ENCODE measurements at places on chromosomes 16 and 17.

DNA sequence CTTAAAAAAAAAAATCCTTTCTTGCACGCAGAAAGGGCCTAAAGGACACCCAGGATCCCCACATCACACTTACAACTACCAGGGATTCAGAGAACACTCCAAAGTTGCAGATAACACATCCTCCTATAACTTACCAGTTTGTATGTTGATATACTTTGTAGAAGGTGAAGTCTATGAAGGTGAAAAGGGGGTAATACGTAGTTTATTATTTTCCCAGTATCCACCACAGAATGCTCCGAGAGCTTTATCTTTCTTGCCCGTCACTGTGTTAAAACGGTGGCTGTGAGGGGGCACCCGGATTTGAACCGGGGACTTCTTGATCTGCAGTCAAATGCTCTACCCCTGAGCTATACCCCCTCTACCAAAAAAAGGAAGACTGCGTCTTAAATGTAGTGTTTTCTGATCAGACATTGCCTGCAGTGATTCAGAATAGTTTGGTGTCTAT, 7.9 kb upstream of the RPL23 start:
- DNase-seq: no peak

DNA sequence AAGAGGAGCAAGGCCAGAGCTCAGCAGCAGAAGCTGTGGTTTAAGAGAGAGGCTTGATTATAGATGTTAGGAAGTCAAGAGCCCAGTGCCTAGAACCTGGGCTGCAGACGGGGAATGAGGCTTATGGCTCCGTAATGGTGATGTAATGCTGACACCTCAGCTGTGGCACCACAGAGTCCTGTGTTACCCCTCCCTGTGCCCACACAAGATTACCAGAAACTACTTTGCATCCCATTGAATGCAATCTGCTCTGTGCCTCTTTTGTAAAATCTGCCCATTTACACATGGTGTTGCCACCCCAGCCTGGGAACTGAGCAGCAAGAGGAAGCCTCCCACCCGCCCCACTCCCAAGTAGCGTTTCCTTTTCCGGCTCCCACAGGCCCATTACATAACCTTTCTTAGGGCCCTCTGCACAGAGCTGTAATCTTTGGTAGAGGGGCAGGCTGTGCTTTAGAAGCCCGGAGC, 57.0 kb downstream of the PITPNC1 start:
- DNase-seq: no peak

GRCh38 chr16:14668556-14669223, 25.4 kb downstream of the PLA2G10 start:
- DNase-seq: no peak

- no peak for DNase-seq
These were observed 30.7 kb upstream of the CDRT4 start for GRCh38 chr17:15498107-15498506.

GRCh38 chr16:10949424-10949970, 5.1 kb downstream of the CLEC16A start:
- DNase-seq: no peak

DNA sequence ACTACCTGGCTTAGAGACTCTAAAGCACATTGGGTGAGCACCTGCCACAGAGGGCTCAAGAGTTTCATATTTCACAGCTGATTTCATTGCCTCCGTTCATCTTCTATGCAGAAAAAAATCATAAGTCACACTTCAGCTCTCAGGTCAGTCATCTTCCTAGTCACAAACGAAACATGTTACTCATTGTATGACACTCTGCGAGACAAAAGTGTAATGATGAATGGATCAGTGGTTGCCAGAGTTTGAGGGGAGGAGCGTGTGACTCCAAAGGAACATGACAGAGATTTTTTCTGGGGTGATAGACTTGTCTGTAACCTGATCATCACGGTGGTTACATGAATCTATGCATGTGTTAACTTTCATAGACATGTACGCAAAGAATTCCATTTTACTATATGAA, 195.2 kb upstream of the CNTNAP4 start:
- DNase-seq: no peak

DNA sequence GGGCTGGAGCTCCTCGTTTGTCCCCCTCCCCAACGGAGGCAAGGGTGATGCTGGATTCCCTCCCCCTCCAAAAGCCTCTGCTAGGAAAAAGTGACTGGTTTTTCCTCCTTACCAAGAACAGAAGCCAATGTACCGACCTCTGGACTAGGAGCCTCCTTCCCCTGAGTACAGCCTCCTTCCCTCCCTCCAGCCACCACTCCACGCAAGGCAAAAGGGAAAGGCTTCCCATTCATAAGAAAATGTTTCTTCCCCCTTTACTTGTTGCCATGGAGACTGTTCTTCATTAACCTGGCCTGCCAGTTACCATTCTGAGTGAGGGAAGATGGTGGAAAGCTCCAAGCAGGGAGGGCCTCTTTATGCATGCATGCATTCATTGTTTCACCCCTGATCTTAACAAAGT, 4.3 kb upstream of the PIMREG start:
- no peak for DNase-seq

DNA sequence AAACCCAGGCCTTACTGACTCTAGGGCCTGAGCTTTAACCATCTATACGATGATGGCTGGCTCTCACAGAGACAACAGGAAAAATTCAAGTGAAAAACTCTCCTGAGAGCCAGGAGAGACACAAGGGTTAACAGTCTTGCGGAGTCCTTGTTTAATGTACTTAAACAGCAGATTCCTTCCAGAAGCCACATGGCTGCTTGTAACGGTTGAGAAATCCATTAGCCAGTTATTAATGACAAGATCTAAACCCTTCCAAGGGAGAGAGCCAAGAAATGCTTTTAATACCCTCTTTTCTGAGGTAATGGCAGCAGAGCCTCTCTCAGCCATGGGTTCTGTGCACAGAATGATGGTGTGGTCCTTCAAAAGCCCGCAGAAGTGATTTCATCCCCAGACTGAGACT, 5.2 kb upstream of the ALDOA start:
- DNase-seq: no peak

DNA sequence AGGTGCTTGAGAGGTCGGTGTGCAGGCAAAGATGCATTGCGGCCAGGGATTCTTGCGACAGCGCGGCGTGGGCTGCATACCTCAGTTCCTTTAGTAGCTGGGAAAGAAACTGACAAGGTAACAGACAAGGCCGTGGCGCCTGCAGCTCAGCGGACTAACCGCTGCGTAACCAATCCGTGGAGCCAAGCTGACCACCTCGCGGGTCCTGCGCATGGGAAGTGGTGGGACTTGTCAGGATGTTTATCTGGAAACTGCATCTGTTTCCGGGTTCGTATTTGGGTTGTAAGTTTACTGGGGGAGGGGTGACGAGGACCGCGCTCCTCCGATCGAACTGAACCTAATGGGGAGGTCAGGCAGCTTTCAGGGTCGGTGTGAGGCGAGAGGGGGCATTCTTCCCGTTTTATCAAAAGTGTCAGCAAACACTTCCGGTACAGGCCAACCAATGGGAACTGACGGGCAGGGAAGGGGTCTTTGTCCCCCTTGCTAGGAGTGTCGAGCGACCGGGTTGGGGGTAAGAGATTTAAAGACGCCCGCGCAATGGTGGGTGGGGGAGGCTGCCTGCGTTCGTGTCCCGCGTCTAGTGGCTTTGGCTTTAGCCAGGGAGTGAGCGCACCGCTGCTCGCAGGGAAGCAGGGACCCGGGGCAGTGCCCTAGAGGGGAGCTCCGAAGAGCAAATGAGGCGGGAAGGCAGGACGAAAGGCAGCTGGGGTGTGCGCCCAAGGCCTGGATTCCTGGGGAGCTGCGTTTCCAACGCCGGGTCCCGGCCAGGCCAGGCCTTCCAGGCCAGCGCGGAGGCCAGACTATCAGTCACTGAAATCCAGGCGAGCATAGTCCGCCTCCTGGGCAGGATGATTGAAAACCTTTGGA, 7.0 kb downstream of the IRX6 start:
- DNase-seq: no peak

DNA sequence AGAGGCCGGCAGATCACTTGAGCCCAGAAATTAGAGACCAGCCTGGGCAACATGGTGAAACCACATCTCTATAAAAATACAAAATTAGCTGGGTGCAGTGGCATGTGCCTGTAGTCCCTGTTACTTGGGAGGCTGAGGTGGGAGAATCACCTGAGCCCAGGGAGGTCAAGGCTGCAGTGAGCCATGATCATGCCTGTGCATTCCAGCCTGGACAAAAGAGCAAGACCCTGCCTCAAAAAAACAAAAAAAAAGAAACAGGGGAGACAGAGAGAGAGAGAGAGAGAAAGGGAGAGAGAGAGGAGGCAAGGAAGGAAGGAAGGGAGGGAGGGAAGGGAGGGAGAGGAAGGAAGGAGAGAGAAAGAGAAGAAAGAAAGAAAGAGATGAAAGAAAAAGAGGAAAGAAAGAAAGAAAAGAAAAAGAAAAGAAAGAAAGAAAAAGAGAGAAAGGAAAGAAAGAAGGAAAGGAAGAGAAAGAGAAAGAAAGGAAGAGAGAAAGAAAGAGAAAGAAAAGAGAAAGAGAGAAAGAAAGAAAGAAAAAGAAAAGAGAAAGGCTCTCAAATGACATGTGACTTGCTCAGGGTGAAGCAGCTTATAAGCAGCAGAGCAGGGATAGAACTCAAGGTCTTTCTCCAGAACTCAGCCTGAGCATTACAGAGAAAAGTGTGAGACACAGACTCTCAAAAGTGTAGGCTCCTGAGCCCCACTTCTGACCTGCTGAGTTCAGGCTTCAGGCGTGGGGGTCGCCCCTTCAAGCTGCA, 15.5 kb downstream of the CX3CL1 start:
- DNase-seq: no peak

GRCh38 chr17:38906460-38907228, 18.8 kb upstream of the LASP1NB start:
- no peak for DNase-seq

DNA sequence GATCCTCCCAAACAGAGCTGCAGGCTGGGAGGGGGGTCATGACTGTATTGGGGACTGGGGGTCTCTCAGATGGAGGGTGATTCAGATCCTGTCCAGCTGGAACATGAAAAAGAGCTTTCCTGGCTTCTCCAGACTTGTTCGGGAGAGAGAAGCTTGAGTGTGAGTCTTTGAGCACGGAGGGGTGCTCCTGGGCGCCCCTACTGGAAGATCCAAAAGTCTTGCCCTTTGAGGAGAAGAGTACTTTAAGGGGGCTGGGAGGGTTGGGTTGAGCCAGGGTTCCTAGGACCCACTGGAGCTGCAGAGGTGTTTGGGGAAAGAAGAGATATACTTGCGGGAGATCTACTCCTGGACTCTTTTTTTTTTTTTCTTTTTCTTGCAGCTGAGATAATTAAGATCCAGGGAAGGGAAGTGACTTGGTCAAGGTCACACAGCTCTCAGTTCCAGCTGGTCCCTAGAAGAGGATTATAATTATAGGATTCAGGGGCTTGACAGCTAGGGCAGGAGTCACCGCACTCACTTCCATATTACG, 8.4 kb downstream of the RARA start:
- no peak for DNase-seq

DNA sequence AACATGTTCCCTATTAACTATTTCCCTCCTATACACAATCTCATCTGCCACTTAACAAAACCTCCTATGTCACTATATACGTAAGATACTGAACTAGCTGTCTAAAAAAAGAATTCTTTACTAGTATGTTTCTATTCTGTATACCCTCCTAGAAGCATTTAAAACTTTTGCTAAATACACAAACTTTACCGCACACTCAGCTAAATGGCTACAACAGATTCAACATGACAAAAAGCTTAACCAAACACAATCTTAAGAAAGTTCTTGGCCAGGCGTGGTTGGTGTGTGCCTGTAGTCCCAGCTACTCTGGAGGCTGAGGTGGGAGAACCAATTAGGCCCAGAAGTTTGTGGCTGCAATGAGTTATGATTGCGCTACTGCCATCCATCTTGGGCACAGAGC, 20.0 kb downstream of the MED13 start:
- no peak for DNase-seq

DNA sequence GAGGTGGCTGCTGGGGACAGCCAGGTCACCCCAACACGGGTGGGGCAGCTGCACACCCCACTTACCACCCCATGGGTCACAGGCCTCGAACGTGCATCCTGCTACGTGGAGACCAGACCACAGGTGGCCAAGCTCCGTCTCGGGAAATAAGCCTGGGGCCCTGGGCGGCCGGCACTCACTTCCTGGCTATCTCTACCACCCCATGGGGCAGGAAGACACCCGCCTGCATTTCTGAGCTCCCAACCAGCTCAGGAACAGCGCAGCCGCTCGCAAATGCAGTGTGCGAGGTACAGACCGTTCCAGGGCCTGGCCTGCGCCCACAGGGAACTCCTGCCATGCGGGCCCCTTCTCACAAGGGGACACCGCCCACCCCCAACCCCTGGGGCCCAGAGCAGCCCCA, 4.9 kb upstream of the GNG13 start:
- DNase-seq: no peak

Measured in NCI-H1048 (cell line).